KG1 (cell line): ENCODE measurements at places on chromosomes 5 and 9.

GRCh38 chr5:9207817-9208418 is 338.0 kb downstream of the SEMA5A start:
- DNase-seq = no peak

DNA sequence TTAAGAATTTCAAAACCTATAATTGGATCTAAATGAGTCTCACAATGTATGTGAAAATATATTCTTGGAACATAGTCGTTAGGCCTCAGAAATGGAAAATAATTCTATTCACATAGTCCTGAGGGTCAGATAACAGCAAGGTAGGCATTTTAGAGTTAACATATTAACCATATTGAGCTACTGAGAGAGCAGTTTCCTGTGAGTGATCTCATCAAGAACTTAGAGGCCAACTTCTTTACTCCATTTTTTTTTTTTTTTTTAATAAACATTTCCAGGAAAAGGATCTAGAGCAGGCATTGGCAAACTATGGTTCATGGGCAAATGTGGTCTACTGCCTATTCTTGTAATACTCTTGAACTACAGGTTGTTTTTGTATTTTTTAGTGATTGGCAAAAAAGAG is 26.6 kb downstream of the RAB24 start:
- DNase-seq = no peak

- DNase-seq = no peak
Measured at GRCh38 chr5:32565145-32565544, 20.2 kb upstream of the SUB1 start.

GRCh38 chr5:120848883-120849282 is 384.8 kb downstream of the PRR16 start:
- DNase-seq = no peak

DNA sequence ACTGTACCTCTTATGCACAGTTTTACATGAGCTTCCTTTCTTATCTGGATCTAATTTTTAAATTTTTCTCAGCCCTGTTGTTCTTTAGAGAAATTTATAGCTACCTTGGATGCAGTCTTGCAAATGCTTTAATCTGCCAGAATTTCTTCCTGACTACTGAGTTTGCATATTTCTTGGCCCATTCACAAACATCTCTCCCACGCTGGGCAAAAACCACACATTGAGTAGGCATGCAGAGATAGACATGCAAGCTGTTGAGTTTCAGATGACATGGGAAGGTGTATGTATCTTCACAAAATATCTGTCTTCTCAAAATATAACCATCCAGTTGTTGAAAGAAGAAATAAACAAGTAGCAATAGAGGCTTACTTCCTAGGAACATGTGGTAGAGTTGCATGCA is 101.2 kb downstream of the PARP8 start:
- DNase-seq = no peak

DNA sequence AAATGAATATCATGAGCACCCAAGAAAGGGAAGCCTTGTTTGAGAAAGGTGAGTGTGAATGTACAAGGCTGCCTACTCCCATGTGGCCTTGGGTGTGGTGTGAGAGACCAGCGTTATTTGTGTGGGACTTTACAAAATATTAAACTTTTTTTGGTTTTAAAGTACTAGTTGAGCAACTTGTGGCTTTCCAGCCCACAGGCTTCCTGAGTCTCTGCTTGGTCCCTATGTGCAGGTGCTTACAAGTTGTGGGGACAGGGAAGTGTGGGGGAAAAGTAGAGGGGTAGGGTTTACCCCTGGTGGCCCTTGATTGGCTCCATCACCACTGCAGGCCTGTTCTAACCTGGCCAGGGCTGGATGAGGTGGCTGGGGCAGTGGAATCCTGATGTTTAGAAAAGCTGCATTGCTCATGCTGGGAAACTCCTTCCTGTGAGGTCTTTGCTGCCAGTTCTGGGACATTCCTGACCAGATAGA is 19.7 kb downstream of the PTTG1 start:
- no peak for DNase-seq

DNA sequence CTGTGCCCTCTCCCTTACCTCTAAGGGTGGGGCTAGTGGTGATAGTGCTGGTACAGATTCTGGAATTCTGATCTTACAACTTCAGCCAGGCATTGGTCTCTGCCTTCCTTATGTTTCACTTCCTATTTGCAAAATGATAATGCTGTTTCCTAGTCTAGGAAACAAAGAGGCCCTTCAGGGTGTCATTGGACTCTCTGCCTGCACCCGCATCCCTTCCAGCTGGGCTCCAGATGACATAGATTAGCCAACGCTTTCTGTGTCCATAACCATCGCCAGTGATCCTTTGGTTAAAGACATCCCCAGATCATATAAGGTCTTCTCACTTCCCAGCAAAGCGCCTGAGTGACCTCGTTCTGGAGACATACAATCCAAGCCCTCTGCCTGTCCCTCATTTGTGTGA is 180.7 kb downstream of the ERCC6L2 start:
- DNase-seq = no peak

- DNase-seq = no peak
Measured at GRCh38 chr9:132055756-132056155, 23.9 kb downstream of the MED27 start.

GRCh38 chr9:89749500-89750116 is 144.8 kb downstream of the GADD45G start:
- no peak for DNase-seq

DNA sequence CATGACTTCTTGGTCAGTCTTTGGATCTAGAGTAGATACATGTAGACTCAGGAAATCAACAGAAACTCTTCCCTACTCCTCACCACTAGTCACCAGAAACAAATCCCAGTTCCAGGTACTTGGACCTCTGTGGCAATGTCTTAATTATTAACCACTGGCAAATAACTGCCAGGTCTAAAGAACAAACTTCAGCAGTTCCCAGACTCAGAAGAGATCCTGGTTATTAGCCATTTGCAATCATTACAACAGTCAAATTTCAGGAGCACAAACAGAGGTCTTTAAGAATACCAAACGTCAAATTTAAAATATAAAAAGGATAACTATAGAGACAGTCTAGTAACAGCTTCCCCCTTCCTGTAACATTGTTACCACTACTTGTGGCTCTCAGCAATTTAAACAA is 10.2 kb downstream of the DIAPH1 start:
- no peak for DNase-seq

DNA sequence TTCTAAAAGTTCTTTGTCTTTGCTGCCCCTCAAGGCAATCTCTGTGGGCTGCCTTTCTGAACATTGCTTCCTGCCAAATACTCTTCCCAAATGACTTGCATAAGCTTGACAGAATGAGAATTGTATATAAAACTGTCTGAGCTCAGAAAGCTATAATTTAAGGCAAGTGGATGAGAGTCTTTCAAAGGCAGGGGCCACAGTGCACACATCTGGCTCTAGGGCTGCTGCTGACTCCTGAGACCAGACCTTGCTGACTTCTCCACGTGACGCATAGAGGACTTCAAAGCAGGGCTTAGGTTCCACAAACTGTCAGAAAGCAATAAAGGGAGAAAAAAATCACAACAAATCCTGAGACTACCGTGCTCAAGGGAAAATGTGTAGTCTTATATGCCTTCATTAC is 79.4 kb upstream of the DIRAS2 start:
- DNase-seq = no peak

GRCh38 chr9:90773617-90774016 is 28.0 kb upstream of the SYK start:
- DNase-seq = no peak

- no peak for DNase-seq
Measured at GRCh38 chr9:95305770-95306492, 11.6 kb downstream of the FANCC start.

- no peak for DNase-seq
Measured at GRCh38 chr9:88503081-88503844, 31.7 kb upstream of the NXNL2 start.
